ENCODE measurements at places on chromosomes 2 and 18. TPM values are rescaled to one million over a fixed set of nuclear protein-coding genes. Genes with fewer than 3 reads are reported as not detected.

The DLX1 gene
- 0.24 TPM for total RNA-seq

GRCh38 chr18:77004555-77005380, 127.8 kb downstream of the MBP start:
- DNase-seq: no peak

GRCh38 chr18:21257386-21257785, 15.4 kb downstream of the GREB1L start:
- DNase-seq: no peak

- DNase-seq: no peak
Observed at GRCh38 chr2:102194609-102195268, 7.9 kb downstream of the IL1RL2 start.

DNA sequence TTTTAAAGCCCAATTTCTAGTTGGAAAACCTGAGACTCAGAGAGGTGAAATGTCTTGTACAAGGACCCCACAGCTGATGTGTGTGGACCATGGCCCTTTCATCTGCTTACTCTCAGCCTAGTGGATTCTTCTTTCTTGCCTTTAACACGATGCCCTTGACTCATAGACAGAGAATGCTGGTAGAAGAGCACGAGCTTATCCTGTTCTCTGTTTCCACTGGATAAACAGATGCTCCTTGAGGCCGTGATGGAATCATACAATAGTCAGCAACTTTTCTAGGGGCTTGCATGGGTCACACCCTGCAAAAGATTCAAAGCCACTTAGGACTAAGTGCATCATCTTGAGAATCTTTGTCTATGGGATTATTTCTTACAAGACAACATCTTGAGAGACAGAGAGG, 50.9 kb downstream of the MYCN start:
- no peak for DNase-seq

GRCh38 chr2:100309973-100310719, 12.2 kb downstream of the LONRF2 start:
- no peak for DNase-seq

The DGUOK gene
- total RNA-seq: 110 TPM

DNA sequence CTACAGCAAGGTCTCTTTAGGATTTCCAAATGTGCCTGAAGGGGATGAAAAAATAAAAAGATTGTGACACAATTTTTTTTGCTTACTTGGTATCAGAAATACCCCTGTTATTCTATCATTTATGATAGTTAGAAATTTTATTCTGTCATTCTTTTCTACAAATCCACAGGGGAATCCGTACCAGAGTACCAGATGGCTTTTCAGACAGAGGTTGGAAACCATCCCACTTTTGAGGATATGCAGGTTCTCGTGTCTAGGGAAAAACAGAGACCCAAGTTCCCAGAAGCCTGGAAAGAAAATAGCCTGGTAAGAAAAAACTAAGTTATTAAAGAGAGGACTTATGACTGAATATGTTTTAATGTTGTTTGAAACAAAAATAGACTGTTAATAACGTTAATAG, 92.6 kb upstream of the FAM117B start:
- no peak for DNase-seq
